ENCODE measurements at places on chromosomes 6 and 20.

DNA sequence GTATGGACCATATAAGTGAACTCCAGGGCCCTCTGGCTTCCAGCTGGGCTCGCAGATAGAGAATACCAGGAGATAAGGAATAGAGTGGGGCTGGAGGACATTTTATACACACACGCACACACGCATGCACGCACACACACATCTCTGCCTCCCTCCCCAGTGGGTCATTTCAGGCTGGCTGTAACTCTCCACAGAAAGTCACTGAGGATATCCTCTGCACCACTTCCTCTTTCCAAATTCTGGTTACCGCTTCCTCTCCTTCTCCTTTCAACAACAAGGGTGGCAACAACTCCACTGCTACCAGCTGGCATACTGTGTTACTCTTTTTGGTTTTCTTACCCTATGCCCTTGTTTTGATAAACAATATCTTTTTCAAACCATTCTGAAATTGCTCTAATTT is 280.2 kb downstream of the COL12A1 start:
- DNase-seq: no peak

DNA sequence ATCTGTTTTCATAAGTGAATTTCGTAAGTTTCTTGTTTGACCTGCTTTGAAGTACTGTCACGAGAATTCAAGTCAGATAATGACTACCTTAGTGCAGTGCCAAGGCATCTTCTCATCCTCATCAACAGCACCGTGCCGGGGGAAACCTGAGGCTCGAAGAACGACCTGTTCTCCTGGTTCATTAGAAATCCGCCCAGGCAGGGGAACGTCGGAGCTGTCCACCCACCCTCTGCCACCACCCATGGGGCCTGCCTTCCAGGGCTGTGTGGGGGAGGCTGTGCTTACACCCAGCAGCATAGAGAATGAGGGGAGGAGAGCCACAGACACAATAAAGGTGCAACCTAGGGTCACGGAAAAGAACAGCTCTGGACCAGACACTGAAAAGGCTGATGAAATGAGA is 101.6 kb downstream of the RAMACL start:
- DNase-seq: no peak

GRCh38 chr6:73671911-73672685 is 18.3 kb upstream of the SLC17A5 start:
- no peak for DNase-seq

DNA sequence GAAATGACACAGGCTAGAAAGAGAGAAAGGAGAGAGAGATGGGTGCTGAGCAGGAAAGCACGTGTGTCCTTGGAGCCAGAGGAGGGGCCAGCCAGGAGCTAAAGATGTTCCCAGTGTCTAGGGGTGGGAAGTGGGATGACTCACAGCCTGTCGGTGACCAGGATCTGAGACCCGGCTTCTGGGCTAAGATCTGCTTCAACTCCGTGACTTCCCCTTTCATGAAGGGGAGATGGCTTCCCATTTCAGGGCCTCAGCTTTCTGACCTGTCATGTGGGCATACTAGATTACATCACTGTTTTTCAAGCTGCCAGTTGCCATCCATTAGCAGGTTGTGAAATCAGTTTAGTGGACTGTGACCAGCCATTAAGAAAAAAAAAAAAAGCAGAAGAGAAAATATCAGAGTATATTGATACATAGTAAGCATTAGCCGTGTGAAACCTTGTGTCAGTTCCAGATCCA is 5.4 kb downstream of the TGM3 start:
- peak; percentile 32 for DNase-seq

DNA sequence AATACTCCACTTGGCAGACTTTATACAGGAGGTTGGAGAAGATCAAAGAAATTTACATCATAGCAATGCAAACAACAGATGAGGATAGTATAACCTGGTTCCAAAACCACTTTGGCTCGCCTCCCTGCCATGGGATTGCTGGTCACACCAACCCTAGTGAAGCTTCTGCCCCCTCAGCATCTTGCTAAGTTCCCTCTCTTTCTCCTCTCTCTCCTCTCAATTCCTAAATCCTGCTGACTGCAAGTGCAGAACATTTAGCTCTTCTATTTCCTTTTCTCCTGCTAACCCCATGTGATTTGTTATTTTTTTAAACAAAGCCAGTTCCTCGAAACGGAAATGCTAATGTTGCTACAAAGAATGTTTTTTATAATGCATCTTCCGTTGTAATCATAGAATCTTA is 50.3 kb upstream of the LY86 start:
- no peak for DNase-seq

- no peak for DNase-seq
Observed at GRCh38 chr6:163888030-163888819, 473.7 kb downstream of the QKI start.

DNA sequence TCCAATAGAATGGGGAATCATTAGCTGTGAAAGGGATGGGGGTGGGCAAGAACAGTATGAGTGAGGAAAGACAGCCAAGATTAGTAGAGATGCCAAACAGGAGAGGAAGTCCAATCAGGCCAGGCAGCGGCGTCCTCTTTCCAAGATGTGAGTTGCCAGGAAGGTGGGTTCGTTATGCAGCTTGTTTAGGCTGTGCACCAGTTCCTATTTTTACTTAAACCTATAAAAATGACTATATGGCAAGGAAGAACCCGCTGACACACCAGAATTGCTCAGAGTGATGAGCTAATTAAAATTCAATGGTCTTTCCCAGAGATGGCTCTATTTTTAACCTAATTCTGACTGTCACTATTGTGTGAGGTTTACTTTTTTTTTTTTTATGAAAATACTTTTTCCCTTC is 88.2 kb downstream of the SLC22A23 start:
- DNase-seq: no peak

DNA sequence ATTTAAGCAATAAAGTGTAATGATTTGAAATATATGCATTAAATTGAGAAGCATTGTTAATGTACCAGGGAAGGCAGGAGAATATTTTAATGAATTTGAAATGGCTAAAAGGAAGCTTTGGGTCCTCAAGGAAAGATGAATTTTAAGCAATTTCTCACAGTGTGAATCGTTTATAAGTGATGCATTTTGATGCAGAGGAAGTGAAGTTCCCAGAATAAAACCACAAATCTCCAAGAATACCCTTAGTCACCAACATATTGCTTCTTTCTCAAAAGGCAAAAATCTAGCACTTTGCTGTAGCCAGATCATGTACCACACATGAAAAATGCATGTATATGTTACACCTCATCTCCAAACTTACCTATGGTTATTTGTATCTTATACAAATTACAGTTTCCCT is 11.7 kb downstream of the TPD52L1 start:
- no peak for DNase-seq

DNA sequence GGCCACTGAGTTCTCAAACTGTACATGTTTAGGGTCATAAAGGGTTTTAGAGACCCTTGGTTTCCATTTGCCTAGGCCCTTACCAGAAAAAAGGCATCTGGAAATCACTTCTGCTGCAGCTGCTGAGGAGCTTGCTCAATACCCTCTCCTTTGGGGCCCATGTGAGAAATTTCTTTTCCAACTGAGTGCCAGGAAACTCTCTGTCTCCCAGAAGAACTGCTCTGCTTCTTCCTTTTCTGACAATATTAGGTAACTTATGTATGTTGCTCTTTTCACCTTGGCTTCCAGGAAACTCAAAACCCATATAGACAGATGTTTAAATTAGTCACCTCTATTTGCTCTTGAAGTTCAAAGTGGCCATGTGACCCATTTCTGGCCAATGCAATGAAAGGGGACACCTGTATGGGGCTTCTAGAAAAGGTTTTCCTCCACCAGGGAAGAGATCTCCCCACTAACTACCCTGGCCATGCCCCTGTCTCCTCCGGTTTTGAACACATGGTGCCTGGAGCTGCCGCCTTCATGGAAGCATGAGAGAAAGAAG is 121.6 kb downstream of the PREX1 start:
- no peak for DNase-seq

- DNase-seq: no peak
Observed at GRCh38 chr20:47656318-47656717, 129.0 kb downstream of the SULF2 start.

- no peak for DNase-seq
Observed at GRCh38 chr6:22958677-22959076, 389.3 kb downstream of the HDGFL1 start.

DNA sequence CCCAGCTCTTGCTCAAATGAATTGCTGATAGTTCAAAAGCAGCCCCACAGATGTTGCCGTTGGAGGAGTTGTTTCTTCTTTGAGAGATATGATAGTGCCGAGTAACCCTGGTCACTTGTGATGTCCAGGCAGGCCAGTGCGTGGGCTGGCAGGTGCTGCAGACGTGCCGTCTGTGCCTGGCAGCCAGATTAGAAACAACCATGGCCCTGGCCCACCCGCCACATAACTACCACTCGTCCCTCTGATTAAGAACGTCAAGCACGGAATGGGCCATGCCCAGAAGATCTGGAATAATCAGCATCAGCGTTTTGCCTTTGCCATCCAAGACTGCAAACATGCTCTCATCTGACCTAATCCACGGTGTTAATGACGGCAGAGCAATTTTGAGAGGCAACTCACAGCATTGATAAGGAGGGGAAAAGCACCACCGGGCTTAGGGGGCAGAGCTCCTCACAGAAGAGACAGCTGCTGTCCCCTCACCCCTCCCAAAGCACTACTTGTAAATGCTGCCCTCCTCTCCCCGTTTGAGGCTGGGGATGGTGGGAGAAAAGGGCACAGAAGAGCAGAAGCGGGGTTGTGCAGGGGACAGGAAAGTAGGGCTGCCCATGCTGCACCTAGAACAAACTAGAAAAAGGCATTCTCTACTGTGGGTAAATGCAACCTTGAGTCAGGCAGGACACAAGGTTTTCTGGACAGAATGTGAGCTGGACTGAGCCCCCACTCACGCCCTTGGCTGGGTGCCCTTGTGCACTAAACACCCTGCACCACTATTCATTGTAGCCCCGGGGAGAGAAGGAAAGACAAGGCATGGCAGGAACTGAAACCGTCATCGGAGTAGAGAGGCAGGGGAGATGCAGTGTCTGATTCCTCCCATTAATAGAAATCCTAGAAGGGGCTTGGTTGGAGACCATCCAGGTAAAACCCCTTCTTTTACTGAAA is 5.3 kb upstream of the CPNE5 start:
- DNase-seq: no peak

- DNase-seq: no peak
Observed at GRCh38 chr6:145756170-145756662, 20.9 kb upstream of the EPM2A start.

DNA sequence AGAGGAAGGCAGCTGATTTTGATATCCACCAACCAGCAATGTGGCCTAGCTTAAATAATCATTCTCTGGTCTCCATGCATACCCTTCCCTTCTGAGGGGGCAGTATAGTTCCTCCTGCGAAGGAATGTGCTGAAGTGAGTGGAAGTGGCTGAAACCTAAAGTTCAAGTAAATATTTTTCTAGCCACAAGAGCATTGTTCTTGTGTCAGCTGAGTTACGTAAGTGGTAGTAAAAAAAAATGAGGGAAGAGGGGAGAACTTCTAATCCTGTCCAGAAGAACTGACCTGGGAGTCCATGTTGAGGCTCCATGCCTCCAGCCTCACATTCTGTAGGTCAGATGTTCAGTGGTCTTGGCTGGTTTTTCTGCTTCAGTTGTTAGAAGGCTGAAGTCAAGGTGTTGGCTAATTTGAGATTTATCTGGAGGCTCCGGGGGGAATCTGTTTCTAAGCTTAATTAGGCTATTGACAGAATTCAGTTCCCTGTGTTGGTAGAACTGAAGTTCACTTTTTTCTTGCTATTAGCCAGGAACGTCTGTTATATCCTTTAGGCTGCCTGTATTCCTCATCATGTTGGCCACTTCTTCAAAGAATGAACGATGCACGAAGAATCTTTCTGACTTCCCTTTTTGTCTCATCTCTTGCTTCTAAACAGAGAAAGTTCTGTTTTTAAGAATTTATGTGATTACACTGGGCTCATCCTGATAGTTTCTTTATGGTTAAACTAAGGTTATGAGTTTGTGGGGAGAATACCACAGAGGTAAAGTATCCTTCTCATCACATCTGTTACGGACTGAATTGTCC is 207.1 kb upstream of the PRSS16 start:
- DNase-seq: no peak

All from GM18507 (cell line).